ENCODE measurements at places on chromosomes 1 and 21.
A peak's percentile ranks its signal among the peaks of the same experiment; 100 is the strongest.

DNA sequence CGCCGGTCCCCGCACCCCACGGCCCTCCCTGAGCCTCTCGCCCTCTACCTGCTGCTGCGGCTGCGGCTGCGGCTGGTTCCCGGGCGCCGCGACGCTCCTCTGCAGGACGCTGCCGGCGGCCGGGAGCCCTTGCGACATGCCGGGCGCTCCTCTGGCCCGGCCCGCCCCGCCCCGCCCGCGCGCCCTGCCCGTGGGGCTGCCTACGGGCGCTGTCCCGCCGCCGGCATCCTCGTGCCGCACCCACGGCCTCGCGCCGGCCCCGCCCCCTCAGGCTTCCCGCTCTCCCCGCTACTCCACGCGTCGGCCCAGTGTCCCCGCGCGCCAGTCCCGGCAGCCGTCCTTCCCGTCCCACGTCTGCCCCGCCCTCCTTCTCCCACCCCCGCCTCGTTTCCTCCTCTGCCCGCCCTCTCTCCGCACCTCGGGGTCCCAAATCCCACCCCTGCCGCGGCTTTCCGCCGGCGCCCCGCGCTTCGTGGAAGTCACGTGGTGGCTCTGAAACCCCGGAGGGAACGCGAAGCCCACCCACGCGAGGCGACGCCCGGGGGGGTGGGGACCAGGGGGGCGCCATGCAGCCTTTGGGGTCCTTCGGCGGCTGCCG lies at the start of gene BATF3:
Gene BATF3 (minus strand): TSS at position 216 of the 598 bp plus-strand sequence. CDS start 78 bp downstream, at position 138.
- peaks cover 20% of the 10 kb centered on the region for H3K36me3 ChIP-seq
- peak within 1 kb of the TSS; percentile 92 for H3K4me3 ChIP-seq
- H3K4me1 ChIP-seq, result peaks cover 57% of the 10 kb centered on the region
- peak; percentile 33 for DNase-seq

DNA sequence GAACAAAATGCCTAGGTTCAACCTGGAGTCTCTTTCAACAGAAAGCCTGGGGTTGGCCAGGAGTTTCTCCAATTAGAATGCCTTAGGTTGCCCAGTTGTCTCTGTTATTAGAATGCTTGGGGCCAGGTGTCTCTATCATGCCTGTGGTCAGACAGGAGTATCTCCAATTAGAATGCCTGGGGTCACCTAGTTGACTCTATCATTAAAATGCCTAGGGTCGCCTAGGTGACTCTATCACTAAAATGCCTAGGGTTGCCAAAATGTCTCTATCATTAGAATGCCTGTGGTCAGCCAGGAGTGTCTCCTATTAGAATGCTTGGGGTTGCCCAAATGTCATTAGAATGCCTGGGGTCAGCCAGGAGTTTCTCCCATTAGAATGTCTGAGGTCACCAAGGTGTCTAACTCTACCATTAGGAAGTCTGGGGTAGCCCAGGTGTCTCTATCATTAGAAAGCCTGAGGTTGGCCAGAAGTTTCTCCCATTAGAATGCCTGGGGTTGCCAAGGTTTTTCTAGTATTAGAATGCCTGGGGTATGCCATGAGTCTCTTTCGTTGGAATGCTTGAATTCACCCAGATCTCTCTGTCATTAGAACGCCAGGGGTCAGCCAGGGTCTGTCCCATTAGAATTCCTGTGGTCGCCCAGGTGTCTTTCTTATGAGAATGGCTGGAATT lies 57.9 kb downstream of the RNF187 start:
- DNase-seq, result no peak
- no peaks in the 10 kb centered on the region for H3K36me3 ChIP-seq
- H3K27me3 ChIP-seq, result no peaks in the 10 kb centered on the region
- H3K4me3 ChIP-seq, result no peak overlapping the region

GRCh38 chr1:22362626-22363402 lies 88.8 kb upstream of the ZBTB40 start:
- H3K4me1 ChIP-seq, result no peaks in the 10 kb centered on the region
- H3K36me3 ChIP-seq, result no peaks in the 10 kb centered on the region
- no peak overlapping the region for H3K27ac ChIP-seq
- no peak overlapping the region for H3K4me3 ChIP-seq

DNA sequence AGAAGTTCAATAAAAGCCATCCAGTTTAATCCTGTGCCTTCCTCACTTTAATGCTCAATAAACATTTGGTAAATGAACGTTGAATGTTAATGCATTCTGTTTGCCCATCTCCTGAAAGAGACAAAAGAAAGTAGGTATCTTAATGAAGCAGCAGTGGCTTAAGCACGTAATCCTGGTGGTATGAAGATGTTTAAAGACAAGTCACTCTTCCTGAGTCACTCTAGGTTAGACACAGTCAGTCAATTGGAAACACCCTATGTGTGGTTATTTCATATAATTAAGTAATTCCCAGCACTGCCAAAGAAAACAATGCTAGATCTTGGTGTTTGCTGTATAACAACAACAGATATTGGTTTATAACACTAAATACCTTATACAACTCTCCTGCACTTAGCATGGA lies 334.0 kb upstream of the FMN2 start:
- no peaks in the 10 kb centered on the region for H3K36me3 ChIP-seq
- H3K4me1 ChIP-seq, result no peaks in the 10 kb centered on the region
- no peak overlapping the region for H3K4me3 ChIP-seq
- H3K27me3 ChIP-seq, result peaks cover 3% of the 10 kb centered on the region
- H3K27ac ChIP-seq, result no peak overlapping the region

GRCh38 chr1:20732071-20732587 lies 374 bp downstream of the SH2D5 start:
- peaks cover 8% of the 10 kb centered on the region for H3K36me3 ChIP-seq
- DNase-seq, result peak; percentile 41
- peak overlapping the region; percentile 67 for H3K27ac ChIP-seq
- peaks cover 17% of the 10 kb centered on the region for H3K4me1 ChIP-seq

DNA sequence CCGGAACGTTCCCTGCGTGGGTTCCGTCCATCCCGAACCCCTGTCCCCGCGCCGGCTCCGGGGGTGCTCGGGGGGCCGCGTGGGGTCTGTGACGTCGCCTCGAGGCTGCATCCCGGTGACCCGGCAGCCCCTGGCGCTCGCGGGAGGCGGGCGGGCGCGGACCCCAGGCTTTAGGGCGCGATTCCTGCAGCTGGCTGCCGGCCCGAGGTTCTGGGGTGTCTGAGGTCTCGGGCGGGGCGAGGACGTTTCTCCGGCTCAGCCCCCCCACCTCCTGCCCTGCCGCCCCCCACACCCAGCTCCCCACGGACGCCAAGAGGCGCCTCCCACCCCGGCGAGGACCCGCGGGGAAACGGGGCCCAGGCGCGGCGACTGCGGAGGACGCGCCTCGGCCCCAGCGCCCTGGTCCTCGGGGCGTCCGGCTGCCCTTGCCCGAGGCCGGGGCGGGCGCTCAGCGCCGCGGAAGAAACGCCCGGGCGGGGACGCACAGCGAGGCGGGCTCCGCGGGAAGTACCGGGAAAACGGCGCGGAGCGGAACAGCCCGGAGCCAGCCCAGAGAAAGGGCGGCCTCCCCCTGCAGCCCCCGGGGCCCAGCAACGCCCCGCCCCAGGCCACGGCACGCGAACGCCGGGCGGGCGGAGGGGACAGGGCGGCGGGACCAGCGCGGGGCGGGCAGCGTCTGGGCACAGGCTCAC lies 1.3 kb upstream of the PCBP3 start:
- H3K36me3 ChIP-seq, result peaks cover 3% of the 10 kb centered on the region
- H3K4me1 ChIP-seq, result peaks cover 15% of the 10 kb centered on the region
- no peak for DNase-seq
- no peak overlapping the region for H3K4me3 ChIP-seq

- H3K4me3 ChIP-seq, result no peak overlapping the region
- no peak for DNase-seq
- no peaks in the 10 kb centered on the region for H3K4me1 ChIP-seq
- no peaks in the 10 kb centered on the region for H3K36me3 ChIP-seq
- no peak overlapping the region for H3K27ac ChIP-seq
- H3K27me3 ChIP-seq, result no peaks in the 10 kb centered on the region
Observed at GRCh38 chr1:236639686-236640085, 35.4 kb upstream of the HEATR1 start.

- no peaks in the 10 kb centered on the region for H3K4me1 ChIP-seq
- DNase-seq, result no peak
- no peaks in the 10 kb centered on the region for H3K27me3 ChIP-seq
Observed at GRCh38 chr1:62012836-62013235, 181.8 kb upstream of the L1TD1 start.

DNA sequence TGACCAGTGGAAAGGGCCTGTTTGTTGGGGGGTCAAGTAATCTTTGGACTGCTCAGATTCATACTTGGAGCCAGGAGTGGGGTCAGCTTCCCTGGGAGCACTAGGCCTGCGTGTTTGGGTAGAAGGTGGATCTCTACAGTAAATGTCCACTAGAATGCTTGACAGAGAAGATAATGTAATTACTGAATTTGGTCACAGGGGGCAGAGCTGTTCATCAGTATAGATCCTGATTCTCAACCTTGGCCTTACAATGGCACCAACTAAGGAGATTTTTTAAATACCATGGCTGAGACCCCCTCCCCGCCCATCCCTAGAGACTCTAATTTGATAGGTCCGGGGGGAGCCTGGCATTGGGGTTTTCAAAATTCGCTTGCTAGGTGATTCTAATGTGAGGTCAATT lies 217.5 kb upstream of the PLXNA2 start:
- H3K36me3 ChIP-seq, result no peaks in the 10 kb centered on the region
- no peak overlapping the region for H3K27ac ChIP-seq
- no peak overlapping the region for H3K4me3 ChIP-seq

- no peaks in the 10 kb centered on the region for H3K4me1 ChIP-seq
- no peak for DNase-seq
- H3K27ac ChIP-seq, result no peak overlapping the region
- peaks cover 10% of the 10 kb centered on the region for H3K27me3 ChIP-seq
Observed at GRCh38 chr1:167173516-167174184, 47.0 kb upstream of the POU2F1 start.

DNA sequence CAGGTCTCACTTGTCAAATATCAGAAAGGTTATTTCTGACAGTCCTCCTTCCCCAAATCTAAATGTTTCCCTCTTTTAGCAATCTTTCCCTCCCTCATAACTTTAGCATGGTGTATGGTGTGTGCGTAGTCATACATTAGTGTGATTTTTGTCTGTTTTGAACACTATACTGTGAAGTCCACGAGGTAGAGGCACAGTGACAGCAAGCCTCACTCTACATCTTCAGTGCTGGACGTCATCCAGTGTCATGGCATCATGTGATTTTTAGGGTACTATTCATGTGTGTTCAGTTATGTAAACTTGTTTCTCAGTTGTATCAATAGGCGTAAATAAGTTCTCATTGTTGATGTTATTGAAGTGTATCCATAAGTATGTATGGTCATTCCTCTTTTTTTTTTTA lies 39.1 kb downstream of the DYRK1A start:
- no peak overlapping the region for H3K4me3 ChIP-seq
- peaks cover 79% of the 10 kb centered on the region for H3K4me1 ChIP-seq
- no peak for DNase-seq
- H3K27me3 ChIP-seq, result no peaks in the 10 kb centered on the region
- H3K27ac ChIP-seq, result no peak overlapping the region

DNA sequence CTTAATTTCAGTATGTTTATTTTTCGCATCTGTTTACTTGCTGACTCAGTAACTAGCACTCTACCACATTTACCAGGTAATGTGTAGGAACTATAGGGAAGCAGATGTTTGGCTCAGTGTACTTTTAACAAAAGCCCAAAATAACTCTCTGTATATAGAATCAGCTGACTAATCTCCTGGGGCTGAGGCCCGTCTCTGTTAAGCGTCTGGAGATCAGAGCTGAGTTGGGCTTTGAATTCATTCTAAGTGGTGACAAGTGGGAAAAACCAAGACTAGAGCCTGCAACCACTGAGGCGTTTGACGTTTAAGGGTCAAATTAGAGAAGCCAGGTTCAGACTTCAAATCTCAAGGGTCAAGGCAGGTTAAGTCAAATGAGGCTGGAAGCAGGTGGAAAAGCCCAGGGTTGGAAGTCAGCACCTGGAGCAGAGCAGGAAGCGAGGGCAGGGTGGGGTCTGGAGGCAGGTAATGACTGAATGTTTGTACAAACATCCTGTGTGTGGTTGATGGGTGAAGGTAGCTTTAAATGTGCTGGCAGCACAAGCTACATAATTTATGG lies 56.8 kb upstream of the LYST start:
- H3K4me3 ChIP-seq, result peak overlapping the region; percentile 29
- peak; percentile 25 for DNase-seq
- peak overlapping the region; percentile 31 for H3K27ac ChIP-seq

GRCh38 chr1:112793631-112794565 lies 78.8 kb upstream of the PPM1J start:
- peaks cover 7% of the 10 kb centered on the region for H3K4me1 ChIP-seq
- no peak overlapping the region for H3K4me3 ChIP-seq
- H3K36me3 ChIP-seq, result no peaks in the 10 kb centered on the region
- no peak for DNase-seq

DNA sequence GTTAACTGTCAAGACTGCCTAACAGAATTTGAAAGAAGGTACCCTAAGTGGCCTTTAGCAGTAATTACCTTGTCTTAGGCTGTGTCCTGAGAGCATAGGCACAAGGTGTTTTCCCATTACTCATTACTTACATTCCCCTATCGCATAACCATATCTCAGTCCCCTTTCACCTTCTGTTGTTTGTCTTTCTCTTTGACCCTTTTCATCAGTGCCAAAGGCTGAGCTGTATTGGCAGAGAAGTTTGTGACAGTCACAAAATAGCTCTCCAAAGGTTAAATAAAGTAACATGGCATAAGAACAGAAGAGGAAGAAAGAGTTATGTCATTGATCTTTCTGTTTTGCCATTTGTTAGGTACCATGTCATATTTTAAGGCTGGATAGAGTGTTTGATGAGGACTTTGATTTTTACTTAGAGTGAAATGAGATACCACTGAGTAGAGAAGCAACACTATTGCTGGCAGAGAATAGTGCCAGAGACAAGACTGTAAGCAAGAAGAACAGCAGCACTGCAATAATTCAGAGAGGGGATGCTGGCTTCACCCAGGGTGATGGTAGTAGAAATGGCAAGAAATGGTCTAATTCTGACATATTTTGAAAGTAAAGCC lies 497.8 kb downstream of the TTLL7 start:
- H3K36me3 ChIP-seq, result peaks cover 29% of the 10 kb centered on the region
- DNase-seq, result no peak
- H3K27me3 ChIP-seq, result no peaks in the 10 kb centered on the region
- peak overlapping the region; percentile 17 for H3K4me3 ChIP-seq
- peak overlapping the region; percentile 56 for H3K27ac ChIP-seq

- DNase-seq, result no peak
- no peak overlapping the region for H3K4me3 ChIP-seq
- no peaks in the 10 kb centered on the region for H3K4me1 ChIP-seq
Observed at GRCh38 chr21:16076465-16076864, 346.7 kb downstream of the USP25 start.

DNA sequence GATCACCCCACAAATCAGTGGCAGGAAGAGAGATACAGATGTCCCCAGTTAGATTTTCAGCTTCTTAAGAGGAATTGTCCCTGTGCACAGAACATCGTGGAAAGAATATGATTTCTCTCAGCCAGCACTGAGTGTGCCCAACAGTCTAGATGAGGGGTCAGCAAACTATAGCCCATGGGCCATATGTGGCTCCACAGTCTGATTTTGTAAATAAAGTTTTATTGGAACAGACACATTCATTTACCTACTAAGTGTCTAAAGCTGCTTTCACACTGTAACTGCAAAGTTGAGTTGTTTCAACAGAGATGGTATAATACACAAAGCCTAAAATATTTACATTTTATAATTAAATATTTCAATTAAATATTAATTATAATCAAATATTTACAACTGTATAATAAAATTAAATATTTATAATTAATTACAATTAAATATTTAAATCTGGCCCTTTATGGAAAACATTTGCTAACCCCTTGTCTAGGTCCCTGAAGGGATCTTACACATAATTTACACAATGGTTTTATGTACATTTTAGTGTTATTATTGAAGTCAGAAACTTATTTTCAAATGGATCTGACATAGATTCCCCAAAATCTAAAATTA lies 407.6 kb downstream of the PTPRU start:
- peaks cover 12% of the 10 kb centered on the region for H3K27me3 ChIP-seq
- no peaks in the 10 kb centered on the region for H3K36me3 ChIP-seq
- DNase-seq, result no peak
- no peaks in the 10 kb centered on the region for H3K4me1 ChIP-seq
- H3K4me3 ChIP-seq, result no peak overlapping the region
- no peak overlapping the region for H3K27ac ChIP-seq
